Stimulated activated CD4-positive, alpha-beta T cell treated with anti-CD3 and anti-CD28 coated beads, Interleukin-4, amount 100 ng/mL, for 24 hours (primary cell): ENCODE measurements at places on chromosomes 16 and 17.
A peak's percentile ranks its signal among the peaks of the same experiment; 100 is the strongest.

- peak; percentile 83 for DNase-seq
These were observed 4.4 kb downstream of the CD19 start for GRCh38 chr16:28935924-28936783.

GRCh38 chr16:57486858-57487834 is 853 bp upstream of the DOK4 start:
- DNase-seq: no peak

GRCh38 chr17:50042211-50042610 is 13.7 kb upstream of the ITGA3 start:
- DNase-seq: no peak

DNA sequence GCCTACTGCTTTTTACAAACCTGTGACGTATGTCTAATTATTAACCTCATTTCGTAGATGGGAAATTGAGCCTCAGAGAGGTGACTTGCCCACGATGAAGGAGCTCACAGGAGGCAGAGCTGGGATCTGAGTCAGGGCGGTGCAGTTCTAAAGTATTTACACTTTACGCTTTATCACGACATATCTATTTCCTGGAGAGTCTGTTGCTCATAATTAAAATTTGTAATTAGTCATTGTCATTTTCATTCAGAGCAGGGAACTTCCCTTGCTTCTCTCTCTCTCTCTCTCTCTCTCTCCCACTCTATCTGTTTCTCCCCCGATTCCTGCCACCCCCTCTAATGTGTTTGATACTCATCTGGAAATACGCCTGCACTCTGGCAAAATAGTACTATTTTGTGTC is 5.9 kb downstream of the SLC5A11 start:
- peak; percentile 32 for DNase-seq

DNA sequence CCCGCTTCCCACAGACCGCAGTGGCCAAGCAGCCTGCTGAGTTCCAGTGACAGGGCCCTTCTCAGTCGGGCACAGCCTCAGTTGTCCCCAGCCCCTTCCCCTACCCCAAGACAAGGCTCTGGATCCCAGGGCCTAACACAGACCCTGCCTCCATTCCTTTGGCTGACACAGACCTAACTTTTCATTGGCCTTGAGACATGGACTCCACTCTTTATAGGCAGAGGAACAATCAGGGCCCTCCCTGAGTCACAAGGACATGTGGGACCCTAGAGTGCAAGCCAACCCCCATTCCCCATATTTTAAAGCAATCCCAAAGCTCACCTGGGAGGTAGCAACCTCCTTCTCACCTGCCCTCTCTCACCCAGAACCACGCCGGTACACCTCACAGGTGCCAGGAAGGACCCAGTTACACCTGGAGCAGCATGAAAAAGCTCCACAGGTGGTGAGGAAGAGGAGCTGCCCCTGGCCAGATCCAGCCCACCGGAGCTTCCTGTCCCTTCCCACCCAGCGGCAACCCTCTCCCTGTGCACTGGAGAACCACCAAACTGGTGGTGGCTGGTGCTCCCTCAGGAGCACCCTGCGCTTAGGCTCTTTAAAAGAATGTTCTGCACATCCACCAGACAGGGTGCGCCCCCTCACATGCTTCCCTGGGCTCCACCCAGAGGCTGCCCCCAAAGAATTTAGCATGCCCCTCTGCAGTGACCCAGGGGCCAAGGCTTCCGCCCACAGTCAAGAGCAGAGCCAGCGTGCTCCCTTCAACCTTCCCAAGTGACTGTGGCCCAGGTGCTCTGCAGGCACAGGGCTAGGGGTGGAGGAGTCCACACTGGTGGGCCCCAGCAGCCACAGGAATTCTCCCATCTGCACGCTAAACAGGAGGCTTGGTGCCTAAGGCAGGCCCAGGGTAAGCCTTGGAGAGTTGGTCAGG is 3.4 kb downstream of the MNT start:
- no peak for DNase-seq

DNA sequence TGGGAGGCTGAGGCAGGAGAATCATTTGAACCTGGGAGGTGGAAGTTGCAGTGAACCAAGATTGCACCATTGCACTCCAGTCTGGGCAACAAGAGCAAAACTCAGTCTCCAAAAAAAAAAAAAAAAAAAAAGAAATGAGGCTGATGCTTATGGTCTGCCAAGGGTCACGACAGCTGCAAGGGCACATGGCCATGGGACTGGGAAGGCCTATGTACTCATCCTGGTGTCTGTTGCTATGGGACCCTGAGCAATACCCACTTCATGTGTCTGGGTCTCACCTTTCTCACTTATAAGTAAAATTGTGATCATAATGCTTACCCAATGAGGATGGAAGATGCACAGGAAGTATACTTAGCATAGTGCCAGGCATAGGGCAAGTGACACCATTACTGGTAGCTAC is 16.6 kb downstream of the MIEF2 start:
- no peak for DNase-seq

GRCh38 chr17:58593123-58593522 is 78.7 kb upstream of the MTMR4 start:
- no peak for DNase-seq

GRCh38 chr17:82528484-82529265 is 9.1 kb downstream of the FOXK2 start:
- no peak for DNase-seq

GRCh38 chr17:63930951-63931575 is 1.1 kb downstream of the CD79B start:
- peak; percentile 55 for DNase-seq

DNA sequence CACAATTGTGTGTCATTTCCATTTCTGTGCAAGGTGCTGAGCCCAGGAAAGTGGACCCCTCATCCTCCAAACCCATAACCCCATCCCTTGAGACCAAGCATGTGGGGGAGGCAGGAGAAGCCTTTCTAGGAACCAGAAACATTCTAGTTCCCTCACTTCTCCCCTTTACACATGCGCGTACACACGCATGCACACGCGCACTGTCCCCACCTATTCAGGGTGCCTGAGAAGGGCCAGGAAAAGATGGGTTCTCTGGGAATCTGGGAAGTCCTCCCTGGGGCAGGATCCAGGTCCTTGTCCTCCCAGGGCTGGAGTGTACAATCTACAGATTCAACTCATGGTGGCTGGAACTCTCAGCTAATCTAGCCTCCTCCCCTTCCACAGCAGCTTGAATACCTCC is 2.4 kb downstream of the PPY start:
- no peak for DNase-seq

- no peak for DNase-seq
These were observed at the start of gene CD300LG for GRCh38 chr17:43846963-43847371. Gene CD300LG, plus strand, starts transcription at chr17:43847176. Its CDS starts 41 bp downstream, at chr17:43847217.

- DNase-seq: no peak
These were observed 10.9 kb downstream of the RAD51C start for GRCh38 chr17:58703137-58703915.

GRCh38 chr16:79972053-79972704 is 371.6 kb upstream of the MAF start:
- DNase-seq: no peak

DNA sequence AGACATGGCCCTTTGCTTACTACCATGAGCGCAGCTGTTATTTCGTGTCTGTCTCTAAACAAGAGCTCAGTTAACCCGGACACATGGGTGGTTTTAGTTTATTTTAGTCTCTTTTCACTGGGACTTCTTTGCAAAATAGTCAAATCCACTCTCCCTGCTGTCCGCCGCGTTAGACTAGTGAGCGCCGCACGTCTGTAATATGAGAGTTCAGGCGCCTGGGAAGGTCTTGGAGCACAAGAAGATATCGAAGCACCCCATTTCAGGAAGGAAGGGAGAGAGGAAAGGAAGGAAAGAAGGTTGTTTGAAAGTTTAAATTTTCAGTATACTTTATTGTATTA is 111.0 kb upstream of the CHMP6 start:
- no peak for DNase-seq

DNA sequence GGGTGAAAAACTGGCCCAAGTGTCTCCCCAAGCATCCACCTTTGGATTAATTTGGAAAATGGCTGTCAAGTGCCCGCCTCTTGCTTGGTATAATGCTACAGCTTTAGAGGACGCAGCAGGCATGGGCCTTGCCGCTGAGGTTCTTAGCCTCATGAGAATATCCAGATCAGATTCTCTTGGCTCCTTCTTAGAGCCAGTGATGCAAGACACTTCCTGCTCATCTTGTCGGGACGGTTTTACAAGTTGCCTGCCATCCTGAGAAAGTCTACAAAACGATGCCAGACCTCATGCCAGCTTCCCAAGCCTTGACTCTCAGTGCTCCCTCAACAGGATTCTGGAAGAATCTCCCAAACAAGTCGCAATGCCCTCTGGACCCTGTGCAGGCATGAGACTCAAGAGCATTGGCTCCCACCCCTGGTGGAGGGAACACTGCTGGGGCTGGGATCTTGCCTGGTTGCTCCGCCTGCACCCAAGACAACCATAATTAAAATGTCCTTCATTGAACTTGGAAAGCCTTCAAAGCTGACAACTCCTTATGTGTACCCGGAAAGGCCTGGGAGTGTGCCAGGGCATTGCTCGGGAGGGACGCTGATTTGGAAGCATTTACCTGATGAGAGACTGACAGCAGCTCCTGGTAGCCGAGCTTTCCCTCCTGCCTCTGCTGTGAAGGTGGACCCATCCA is 25.8 kb upstream of the STH start:
- DNase-seq: no peak

GRCh38 chr17:40419559-40420331 is 2.0 kb upstream of the TOP2A start:
- no peak for DNase-seq

DNA sequence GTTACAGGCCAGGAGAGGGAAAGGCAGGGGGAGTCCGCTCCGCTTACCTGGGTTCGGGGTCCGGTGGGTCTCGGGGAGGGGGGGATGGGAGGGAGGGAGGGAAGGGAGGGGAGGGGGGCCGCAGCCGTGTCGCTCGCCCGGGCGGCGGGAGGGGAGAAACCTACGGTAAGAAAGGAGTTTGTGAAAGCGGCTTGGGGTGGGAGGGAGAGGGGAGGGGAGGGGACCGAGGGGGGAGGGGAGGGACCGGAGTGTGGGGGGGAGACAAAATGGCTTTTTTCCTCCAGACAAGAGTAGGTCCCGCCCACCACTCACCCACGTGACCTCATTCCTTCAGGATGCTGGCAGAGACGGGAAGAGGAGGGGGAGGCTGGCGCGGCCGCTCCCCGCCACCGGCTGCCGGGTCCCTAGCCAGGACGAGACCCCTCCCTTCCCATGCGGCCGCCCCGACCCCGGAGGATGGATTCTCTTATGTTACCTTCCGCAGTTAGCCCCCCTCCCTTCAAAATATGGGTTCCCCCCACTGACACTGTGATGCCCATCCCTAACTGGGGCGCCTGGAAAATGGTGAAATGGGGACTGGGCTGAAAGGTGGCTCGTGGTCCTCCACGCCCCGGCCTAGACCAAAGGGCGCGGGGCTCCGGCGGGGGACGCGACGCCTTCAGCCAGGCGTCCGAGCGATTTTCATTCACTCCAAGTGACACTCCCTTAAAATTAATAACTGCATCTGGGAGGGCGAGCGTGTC is at the start of gene PCGF2:
Gene PCGF2, minus strand, starts transcription at position 188 of the 743 bp plus-strand sequence. CDS start 7,934 bp downstream, outside the sequence.
- DNase-seq: no peak

DNA sequence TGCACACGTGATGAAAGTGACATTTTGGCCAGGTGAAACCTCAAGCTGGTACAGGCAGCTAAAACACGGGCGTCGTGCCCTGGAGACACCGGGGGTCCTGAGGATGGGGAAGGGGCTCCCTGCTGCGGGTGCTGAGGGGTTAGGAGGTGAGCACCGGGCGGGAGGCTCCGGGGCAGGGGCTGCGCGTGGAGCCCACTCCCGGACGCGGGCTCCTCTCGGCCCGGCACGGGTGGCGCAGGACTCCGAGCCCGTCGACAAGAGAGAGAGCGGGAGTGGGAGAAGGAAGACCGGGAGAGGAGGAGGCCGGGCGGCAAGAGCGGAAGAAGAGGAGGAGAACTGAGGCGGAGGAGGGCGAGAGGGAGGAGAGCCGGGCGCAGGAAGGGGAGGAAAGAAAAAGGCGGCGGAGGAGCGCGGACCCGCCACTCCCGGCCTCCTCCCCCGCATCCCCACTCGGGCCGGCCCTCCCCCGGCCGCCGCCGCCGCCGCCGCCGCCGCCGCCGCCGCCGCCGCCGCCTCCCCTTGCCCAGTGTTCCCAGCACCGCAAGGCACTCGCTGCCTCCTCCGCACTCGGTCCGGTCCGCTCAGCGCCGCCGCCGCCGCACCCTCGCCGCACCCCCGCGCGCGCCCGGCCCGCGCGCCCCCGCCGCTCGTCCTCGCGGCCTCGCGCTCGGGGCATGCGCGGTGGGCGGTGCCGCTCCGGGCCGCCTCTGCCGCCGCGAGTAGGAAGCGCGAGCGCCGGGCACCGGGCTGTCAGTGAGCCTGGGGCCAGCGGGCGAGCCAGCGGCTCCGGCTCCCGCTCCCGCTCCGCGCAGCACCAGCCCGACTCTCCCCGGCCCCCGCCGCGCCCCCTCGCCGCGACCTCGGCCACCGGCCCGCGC is at the start of gene PRKCA:
Gene PRKCA, plus strand, starts transcription at position 750 of the 878 bp plus-strand sequence.
- peak; percentile 68 for DNase-seq

DNA sequence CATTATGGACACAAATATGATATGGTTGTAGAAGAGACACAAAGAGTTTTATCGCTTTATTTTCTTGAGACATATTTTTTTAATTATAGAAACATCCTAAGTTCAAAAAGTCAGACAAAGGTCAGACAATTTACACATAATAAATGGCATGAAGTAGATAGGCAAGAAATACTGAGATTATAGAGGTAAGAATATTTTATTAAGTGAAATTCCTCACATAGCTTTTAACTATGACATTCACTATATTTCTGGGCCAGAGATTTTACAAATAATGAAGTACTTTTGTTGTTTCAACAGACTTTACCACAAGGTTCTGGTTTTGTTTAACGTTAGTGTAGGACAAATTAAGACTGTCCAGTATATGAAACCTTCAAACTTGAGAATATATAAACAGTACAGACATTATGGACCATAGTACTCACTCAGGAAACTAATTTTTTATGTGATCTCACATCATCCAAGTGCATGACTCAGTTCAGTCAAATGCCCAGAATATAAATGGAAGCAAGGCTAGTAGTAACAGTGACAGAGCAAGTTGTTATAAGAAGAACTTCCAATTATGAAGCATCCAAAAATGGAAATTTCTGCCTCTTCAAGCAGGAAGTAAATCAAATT is 394.8 kb downstream of the KCNJ2 start:
- DNase-seq: no peak

DNA sequence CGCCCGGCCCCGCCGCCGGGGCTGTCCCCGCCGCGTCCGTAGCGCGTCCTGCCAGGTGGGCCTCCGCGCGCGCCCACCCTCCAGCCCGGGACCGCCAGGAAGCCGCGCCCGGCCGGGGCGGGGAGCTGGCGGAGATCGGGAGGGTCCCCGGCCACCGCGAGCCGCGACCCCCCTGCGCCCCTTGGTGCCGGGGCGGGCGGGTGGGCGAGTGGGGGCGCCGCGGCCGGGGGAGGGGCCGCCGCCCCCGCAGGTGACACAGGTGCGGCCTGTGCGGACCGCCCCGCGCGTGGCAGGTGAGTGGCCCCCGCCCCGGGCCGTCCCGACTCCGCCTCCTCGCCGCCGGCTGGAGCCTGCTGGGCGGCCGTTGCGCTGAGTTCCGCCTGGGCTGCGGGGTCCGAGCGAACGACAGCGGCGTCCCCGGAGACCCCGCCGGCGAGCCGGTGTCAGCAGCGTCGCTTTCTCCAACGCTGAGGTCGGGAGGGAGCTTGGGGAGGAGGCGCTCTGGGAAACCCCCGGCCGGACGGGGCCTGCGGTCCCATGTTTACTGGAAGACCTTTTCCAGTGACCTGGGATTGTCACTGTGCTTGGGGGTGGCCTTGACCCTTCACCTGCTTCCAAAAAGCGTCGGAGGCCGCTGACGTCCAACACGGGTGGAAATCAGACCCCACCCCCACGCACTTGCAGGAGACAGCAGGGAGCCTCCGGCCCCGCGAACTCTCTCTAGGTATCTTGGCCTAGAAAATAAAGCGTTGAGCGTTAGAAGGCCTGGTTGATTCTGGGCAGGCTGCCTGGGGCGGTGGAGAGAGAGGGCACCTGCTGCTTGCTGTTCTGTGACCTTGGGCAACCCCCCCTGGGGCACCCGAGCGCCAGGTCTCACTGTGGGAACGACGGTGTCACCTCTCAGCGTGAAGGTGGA is 542 bp downstream of the KLHL36 start:
- peak; percentile 30 for DNase-seq
